ENCODE measurements at places on chromosomes 5 and 9. TPM values are rescaled to one million over a fixed set of nuclear protein-coding genes. Genes with fewer than 3 reads are reported as not detected.

DRD1 gene
- total RNA-seq: 0.19 TPM

LVRN gene
- not detected for total RNA-seq

DNA sequence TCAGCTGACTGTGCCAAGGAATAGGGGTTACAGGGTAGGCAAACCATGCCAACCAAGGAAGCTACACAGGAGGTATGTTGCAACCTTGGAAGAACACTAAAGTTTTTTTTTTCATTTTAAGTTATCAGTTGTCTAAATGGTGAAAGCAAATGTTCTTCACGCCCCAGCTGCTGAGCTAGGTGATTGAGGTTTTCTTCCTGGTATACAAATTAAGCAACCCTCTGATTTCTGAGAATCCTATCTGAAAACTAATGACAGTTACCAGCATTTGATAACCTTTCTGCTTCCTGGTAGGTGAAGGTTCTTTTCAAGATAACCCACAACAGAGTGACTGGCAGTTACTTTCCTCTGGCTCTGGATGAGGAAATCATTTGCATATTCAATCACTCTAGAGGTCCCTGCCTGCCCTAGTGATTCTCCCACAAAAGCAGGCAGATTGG lies 194.9 kb downstream of the ATP10B start:
- DNase-seq: no peak

GRCh38 chr5:56595566-56595965 lies 219.8 kb upstream of the MAP3K1 start:
- no peak for DNase-seq

TMEM245 gene
- total RNA-seq: 42.1 TPM

GRCh38 chr9:89797937-89798455 lies 193.2 kb downstream of the GADD45G start:
- DNase-seq: no peak

- DNase-seq: peak; percentile 71
These were observed at the start of gene AKNA for GRCh38 chr9:114387680-114388356. AKNA (minus strand) TSS chr9:114387982; CDS start chr9:114381333, 6,649 bp downstream.

GRCh38 chr9:4865681-4866080 lies 72.9 kb downstream of the RCL1 start:
- no peak for DNase-seq

DNA sequence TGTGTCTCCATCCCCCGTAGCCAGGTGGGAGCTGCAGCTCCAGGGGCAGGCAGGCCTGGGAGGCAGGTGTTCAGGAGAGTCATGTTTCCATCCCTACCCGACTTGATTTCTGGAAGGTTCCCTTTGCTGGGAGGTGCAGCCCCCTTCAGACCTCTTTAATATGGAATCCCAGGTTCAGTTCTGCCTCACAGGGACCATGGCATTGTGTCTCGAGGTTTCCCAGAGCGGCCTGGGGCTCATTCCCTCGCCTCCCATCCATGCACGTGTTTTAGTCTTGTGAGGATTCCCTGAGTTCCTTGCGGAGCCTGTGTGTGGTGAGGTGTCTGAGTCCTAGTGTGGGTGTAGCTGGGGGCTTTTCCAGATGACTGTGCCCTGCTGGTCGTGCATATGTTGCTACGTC lies 16.5 kb upstream of the AHRR start:
- no peak for DNase-seq

DNA sequence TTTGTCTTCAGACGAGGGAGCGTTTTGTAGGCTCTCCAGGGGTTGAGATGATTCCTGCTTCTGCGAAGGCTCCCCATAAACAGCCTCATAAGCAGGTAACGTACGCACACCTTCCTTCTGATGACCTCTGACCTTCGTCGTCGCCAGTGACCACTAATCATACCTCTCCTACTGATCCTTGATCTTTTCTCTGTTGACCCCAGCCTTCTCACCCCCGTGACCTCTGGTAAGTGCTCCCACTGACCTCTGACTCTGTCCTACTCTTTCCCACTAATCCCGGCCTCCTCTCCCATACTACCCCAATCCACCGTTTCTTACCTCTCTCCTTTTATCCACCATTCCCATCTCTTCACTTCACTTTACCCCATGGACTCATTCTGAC lies 345 bp downstream of the DNAI1 start:
- no peak for DNase-seq

GRCh38 chr9:99787556-99787955 lies 34.1 kb upstream of the NR4A3 start:
- DNase-seq: no peak

SET gene
- 1,327 TPM for total RNA-seq

SUSD3 gene
- 6.2 TPM for total RNA-seq

DNA sequence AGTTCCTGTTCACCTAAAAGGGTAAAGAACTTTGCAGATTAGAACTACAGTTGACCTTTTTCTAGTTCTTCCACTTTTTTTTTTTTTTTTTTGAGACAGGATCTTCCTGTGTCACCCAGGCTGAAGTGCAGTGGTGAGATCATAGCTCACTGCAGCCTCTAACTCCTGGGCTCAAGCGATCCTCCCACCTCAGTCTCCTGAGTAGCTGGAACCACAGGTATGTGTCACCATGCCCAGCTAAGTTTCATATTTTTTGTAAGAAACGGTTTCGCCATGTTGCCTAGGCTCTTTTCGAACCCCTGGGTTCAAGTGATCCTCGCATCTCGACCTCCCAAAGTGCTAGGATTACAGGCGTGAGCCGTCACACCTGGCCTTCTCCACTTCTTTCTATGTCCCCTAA lies 39.7 kb upstream of the TNFAIP8 start:
- DNase-seq: no peak

GRCh38 chr5:74394916-74395880 lies 245.3 kb downstream of the ENC1 start:
- peak; percentile 66 for DNase-seq

GRCh38 chr5:56763711-56764466 lies 51.5 kb upstream of the MAP3K1 start:
- no peak for DNase-seq

SLC34A1 gene
- total RNA-seq: not detected

- DNase-seq: no peak
These were observed 122.1 kb upstream of the ADAMTS16 start for GRCh38 chr5:5017827-5018577.
